ENCODE measurements at places on chromosomes 3 and 15. TPM values are rescaled to one million over a fixed set of nuclear protein-coding genes. Genes with fewer than 3 reads are reported as not detected.

GRCh38 chr15:82963471-82964341 lies 11.2 kb upstream of the HOMER2 start:
- DNase-seq = no peak

Gene MYLK
- total RNA-seq = 123 TPM

- no peak for DNase-seq
Measured at GRCh38 chr15:26670116-26670515, 102.8 kb downstream of the GABRB3 start.

Gene GPR62
- 0.18 TPM for total RNA-seq

DNA sequence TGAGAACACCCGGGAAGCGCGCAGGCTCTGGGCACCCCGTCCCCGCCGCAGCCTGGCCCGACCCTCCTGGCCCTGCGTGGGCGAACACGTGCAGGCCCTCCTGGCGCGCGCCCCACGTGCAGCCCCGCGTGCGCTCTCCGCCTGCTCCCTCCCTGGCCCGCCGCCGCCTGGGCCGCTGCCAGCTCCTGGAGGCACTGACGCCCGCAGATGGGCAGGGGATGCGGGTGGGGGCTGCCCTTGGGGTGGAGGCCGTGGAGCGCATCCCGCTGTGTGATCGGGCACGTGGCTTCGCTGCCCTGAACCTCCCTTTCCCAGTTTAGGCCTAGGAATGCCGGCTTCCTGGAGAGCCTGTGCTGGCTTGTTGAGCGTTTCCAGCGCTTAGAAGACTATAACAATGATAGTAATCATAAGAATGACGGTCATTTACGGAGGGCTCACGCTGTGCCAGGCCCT lies 104.6 kb upstream of the SLC6A6 start:
- DNase-seq = no peak
